Left ventricle myocardium superior (tissue), 1 donor: ENCODE measurements at places on chromosomes 4 and X.

DNA sequence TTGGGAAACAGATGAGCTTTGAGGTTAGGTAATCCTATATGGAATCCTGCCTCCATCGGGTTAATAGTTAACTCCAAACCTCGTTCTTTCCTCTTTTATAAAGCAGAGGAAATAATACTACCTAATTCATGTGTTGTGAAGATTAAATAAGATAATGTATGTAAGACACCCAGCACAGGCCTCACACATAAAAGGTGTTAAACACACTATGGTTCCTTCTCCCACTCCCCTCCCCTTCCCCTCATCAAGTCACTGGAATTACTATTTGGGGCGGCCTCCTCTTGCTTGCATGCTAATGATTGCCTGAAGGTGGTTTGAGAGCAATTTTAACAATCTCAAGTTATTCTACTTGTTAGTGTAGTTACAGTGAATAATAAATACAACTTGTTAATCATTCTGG is 404.4 kb upstream of the RASGEF1B start:
- DNase-seq, result no peak

- DNase-seq, result no peak
These were observed 22.3 kb upstream of the THOC2 start for GRCh38 chrX:123755107-123755506.

GRCh38 chr4:88158038-88158488 is 376 bp downstream of the ABCG2 start:
- no peak for DNase-seq

GRCh38 chrX:108307132-108308085 is 130.8 kb downstream of the COL4A6 start:
- DNase-seq, result peak; percentile 62

DNA sequence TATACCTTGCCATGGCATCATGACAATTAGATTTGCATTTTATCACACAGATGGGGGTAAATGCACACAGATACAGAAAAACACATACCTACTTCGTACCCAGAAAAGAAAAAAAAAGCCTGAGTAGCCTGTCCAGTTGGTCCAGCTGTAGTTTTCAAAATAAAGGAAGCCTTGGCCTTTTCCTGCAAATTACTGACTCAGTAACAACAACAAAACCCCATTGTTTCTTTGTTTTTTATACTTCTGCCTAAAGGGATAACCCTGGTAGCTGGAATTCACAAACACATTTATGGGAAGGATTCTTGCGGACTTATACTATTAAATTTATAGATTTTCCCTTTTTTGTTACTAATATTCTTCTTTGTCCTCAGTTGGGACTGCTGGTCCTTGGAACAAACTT is 156.4 kb upstream of the PCDH10 start:
- no peak for DNase-seq

GRCh38 chr4:55312489-55313101 is 33.4 kb upstream of the SRD5A3 start:
- DNase-seq, result no peak

- no peak for DNase-seq
These were observed 604.9 kb upstream of the ZFP42 start for GRCh38 chr4:187390646-187391045.

- no peak for DNase-seq
These were observed 388.3 kb downstream of the PDGFC start for GRCh38 chr4:156583265-156583664.

GRCh38 chr4:169089004-169089403 is 78.9 kb upstream of the CBR4 start:
- no peak for DNase-seq
